ENCODE measurements at places on chromosomes 1 and 21. TPM values are rescaled to one million over a fixed set of nuclear protein-coding genes. Genes with fewer than 3 reads are reported as not detected.

GRCh38 chr1:32275424-32275823, 16.5 kb upstream of the HDAC1 start:
- DNase-seq, result no peak

DNA sequence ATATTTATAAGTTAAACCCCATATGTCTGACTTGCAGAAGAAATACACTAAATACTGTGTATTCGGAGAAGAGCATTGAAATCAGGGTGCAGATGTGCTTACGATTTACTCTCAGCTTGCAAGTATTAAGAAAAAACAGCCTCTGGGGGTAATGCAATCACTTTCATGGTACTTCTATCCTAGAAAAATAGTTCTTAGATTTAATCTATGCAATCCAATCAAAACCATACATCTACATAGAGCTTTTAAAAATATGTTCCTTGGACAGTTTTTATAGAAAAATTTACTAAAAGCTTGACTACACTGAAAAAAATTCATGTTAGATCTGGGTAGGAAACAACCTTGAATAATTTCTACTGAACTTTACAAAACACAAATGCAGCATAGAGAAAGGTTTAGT, 890.3 kb upstream of the ADGRL2 start:
- DNase-seq, result no peak

DNA sequence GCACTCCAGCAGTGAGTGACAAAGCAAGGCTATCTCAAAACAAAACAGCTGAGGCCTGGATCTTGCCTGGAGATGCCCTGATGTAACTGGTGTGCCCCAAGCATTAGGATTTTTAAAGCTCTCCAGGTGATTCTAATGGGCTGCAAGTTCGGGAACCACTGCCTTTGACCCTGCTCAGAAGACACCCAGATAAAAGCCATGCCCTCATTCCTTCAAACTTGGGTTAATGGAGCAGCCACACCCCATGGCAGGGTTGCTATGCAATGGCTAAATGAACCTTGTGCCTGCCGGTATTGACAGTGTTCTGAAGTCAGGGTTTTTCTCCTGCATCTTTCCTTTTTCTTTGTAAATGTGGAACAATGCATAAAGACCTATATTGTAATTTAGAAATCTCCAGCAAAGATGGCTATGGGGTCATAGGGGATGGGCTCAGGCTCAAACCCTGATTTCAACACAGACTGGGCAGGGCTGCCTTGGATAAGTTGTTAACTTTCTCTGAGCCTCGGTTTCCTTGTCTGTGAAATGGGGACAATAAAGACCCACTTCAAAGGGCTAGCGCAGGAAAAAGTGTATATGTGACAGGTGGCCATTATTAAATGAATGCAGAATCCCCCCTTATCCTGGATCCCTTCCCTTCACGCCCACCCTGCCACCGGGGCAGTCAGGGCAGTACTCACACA, 453 bp downstream of the TFF3 start:
- DNase-seq, result no peak

DNA sequence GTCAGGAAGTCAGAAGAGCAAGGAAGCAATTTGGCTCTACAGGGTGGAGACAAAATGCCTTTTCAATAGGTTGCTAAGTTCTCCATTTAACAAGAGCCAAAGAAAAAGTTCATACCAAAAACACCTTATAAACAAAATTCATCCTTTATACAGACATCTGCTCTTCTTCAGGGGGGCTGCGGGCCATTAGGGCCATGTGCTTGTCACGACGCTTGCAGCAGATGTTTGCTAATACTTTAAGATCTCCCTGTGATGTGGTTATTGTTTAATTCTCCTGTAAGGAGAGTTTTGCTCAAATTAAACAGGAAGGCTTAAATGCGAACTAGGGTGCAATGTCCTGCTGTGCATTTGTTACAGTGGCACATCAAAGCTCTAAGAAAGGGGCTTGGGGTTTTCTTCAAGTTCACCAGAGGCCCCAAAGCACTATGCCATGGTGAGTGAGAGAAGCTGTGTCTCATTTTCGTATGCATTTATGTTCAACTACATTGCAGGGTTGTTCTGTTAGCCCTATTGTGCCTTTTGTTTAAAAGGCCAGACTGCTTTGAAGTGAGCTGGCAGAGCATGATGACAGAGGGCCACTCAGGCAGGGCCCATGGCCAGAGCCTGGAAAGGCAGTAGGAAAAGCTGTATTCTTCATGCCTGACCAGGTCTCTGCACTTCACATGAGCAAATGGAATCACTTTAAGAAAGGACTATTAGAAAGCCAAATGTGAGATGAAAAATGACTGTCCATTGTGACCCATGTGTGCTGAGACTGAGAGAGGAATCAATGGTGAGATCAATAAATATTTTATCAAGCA, 24.8 kb upstream of the NTPCR start:
- DNase-seq, result no peak

GRCh38 chr1:26358411-26359384, 4.8 kb upstream of the CRYBG2 start:
- no peak for DNase-seq

Gene OR14K1
- not detected for polyA plus RNA-seq

Gene ITGB2
- polyA plus RNA-seq, result 10.5 TPM

Gene SAMSN1
- 3.8 TPM for polyA plus RNA-seq

Gene RORC
- polyA plus RNA-seq, result 0.52 TPM
